Neural crest cell (in vitro differentiated cells): ENCODE measurements at places on chromosomes 12 and 14.

GRCh38 chr12:51862947-51863346 lies 14.4 kb upstream of the FIGNL2 start:
- DNase-seq, result no peak

GRCh38 chr12:104534857-104535248 lies 78.1 kb downstream of the CHST11 start:
- no peak for DNase-seq

DNA sequence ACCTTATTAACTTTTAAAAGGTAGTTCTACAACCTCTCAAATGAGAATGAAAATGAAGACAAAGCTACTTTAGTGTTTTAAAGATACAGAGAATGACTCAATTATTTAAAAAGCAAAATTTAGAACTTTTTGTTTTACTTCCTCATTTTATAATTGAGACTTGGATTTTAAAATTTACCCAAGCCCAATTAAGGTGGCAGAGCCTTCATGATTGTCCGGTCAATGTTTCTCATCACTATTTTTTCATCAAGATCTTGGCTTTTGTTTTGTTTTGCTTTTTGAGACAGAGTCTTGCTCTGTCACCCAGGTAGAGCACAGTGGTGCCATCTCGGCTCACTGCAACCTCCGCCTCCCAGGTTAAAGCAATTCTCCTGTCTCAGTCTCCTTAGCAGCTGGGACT lies 32.7 kb downstream of the PPP4R3A start:
- DNase-seq, result no peak

DNA sequence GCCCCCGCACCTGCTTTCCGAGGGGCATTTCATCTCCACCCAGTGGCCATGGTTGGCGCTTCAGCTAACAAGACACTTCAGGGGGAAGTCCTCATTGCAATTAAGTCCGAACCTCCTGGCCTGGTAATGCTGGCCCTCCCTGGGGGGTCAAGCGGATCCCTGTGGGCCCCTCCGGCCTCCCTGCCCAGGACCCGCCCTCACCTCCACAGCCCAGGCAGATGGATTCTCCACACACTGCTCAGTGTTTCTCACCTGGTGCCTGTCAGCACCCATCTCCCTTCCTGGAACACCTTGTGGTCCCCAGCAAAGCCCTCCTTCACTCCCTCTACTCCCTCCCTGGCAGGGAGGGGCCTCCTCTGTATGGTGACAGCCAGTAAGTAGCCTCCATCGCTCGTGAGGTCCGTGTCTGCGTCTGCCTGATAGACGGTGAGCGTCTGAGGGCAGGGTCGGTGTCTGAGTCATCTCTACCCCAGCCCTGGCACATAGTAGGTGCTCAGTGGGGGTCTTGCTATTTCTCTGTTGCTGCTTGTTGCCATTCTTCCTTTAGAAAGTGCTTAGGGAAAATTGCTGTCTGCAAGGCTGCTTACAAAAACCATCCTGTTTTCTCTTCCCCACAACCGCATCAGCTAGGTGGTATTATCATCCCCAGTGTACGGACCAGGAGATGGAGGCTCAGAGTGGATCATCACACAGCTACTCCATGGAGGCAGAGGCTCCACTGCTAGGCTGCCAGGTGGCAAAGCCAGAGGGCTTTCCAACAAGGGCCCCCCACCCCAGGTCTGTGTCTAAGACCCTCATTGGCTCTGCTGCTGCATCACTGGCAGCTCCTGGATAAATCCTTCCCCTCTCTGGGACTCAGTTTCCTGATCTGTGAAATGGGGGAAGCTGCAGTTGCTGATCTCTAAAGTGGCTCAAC lies 39.7 kb upstream of the EML1 start:
- no peak for DNase-seq

- DNase-seq, result no peak
These were observed 278.2 kb downstream of the ZFP36L1 start for GRCh38 chr14:68514608-68515194.

DNA sequence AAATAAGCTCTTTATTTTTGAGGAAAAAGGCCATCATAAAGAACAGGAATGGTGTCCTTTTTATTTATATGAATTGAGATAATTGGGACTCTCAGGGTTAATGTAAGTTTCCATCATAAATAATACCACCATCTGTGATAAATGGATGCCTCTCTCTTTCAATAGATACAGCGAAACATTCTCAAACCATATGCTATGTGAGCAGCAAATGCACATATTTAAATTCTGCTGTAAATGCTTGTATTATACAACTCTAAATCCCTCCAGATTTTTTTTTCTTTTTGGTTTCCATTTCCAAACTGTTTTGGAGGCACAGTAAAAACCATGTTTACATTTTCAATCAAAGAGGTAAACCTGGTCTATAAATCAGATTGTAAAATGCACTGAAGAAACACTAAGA lies 132.3 kb downstream of the TMEM132C start:
- DNase-seq, result no peak

DNA sequence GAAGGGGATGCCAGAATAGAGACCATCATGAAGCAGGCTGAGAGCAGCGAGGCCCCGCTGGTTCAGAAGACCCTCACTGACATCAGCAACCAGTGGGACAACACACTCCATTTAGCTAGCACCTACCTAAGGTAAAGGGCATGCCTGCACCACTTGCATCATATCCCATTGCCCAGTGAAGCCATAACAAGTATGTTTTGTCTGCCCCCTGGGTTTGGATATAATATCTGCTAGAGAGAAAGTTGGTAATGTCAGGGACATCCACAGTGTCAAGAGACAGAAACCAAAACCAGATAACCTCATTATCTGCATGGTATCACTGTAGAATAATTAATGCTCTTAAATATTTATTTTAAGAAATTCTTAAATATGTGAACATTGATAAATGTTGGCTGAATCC lies 173.8 kb downstream of the SYNE2 start:
- DNase-seq, result no peak
